ENCODE measurements at places on chromosomes 16 and 17. TPM values are rescaled to one million over a fixed set of nuclear protein-coding genes. Genes with fewer than 3 reads are reported as not detected.

- DNase-seq: no peak
- no peak overlapping the region for H3K27ac ChIP-seq
- H3K4me1 ChIP-seq: peaks cover 7% of the 10 kb centered on the region
- no peak overlapping the region for H3K4me3 ChIP-seq
- H3K27me3 ChIP-seq: no peaks in the 10 kb centered on the region
- H3K36me3 ChIP-seq: no peaks in the 10 kb centered on the region
Observed at GRCh38 chr17:43469145-43469544, 14.6 kb upstream of the DHX8 start.

DNA sequence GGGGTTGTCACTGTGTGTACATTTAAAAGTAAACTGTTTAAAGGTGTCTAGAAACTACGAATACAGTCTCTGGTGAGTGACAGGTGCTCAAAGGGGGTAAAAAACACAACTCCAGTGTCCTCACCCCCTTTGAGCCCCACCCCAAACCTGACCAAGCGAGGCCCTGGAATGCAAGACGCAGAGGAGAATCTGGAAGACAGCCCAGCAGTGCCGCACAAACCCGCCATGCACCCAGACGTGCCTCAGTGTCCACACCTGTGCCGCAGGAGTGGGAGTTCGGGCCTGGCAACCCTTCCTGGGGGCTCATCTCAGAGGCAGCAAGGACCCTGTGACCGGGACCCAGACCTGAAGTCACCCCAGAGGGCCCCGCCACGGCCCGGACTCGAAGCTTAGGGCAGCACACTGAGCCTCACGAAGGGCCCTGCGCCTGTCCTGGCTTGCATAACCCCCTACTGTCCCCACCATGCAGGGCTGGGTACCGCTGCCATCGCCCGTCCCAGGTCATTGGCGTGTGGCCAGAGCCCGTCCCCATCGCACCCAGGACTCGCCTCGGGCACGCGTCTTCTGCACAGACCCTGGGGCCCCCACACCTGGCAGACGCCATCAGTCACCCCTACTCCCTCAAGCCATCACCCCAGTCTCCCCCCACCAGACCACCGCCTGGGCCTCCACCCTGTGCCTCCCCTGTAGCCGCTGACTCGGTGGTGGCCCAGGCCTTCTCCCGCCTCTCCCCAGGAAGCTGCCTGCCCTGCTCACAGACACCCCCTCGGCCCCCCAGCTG is 33.0 kb upstream of the ZC3H18 start:
- DNase-seq: peak; percentile 84
- H3K4me3 ChIP-seq: no peak overlapping the region
- no peak overlapping the region for H3K27ac ChIP-seq

DNA sequence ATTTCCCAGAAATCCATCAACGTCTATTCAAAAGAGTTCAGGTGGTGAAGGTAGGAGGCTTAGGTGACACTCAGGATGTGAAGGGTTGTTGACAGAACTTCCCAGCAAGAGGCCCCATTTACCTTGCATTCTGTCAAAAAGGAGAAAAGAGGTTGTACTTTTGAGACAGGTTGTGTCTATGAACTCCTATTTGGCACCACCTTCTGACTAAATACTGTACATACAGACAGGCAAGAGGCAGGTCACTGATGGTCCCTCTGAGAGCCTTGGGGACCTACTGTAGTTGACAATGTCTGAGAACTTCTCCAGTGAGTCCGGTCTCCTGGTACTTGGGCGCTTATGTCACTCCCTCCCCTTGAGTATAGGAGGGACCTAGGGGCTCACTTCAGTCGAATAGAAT is 479.3 kb upstream of the ZFHX3 start:
- H3K27me3 ChIP-seq: no peaks in the 10 kb centered on the region
- H3K27ac ChIP-seq: no peak overlapping the region
- H3K4me3 ChIP-seq: no peak overlapping the region
- H3K4me1 ChIP-seq: no peaks in the 10 kb centered on the region
- DNase-seq: no peak

- H3K27ac ChIP-seq: no peak overlapping the region
- no peaks in the 10 kb centered on the region for H3K4me1 ChIP-seq
- no peak overlapping the region for H3K4me3 ChIP-seq
- no peaks in the 10 kb centered on the region for H3K36me3 ChIP-seq
- H3K27me3 ChIP-seq: no peaks in the 10 kb centered on the region
Observed at GRCh38 chr16:75589306-75589705, 23.1 kb downstream of the GABARAPL2 start.

DNA sequence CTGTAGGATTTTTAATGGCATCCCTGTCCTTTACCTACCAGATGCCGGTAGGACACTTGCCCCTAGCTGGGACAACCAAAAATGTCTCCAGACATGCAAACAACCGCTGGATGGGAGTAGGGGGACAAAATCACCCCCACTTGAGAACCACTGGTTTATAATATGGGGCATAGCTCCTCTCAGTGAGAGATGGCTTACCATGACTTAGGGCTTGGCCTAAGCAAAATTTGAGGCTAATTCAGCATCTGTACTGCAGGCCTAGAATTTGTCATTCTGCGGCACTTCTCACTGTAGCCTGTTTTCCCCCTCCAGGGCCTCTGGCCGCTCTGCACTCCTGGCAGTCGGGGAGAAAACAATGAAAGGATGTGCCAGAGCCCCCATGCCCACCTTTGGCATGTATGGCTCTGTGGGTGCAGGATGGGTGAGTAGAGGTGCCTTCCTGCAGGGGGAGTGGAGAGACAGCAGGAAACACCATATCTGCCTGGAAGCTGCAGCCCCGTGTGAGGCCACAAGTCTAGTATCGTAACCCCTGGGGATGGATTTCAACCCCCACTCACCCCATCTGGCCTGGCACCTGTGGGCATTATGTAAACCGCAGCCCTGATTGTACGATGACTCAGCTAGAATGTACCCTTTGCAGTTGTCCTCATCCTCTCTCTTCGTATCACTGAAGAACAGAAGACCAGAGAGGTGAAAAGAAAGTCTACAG is 268.1 kb downstream of the SOX9 start:
- H3K27me3 ChIP-seq: no peaks in the 10 kb centered on the region
- H3K4me1 ChIP-seq: no peaks in the 10 kb centered on the region
- no peak for DNase-seq
- no peak overlapping the region for H3K27ac ChIP-seq

The OR3A2 gene
- not detected for total RNA-seq

The MYH1 gene
- total RNA-seq: under 0.01 TPM

All from upper lobe of left lung (tissue), 6 donors.